Motor neuron (in vitro differentiated cells): ENCODE measurements at places on chromosomes 5 and 9. TPM values are rescaled to one million over a fixed set of nuclear protein-coding genes. Genes with fewer than 3 reads are reported as not detected.
A peak's percentile ranks its signal among the peaks of the same experiment; 100 is the strongest.

- no peak for ATAC-seq
Measured at GRCh38 chr5:84272771-84273516, 111.7 kb downstream of the EDIL3 start.

GRCh38 chr5:26663500-26663899 lies 374.9 kb downstream of the CDH9 start:
- no peak for ATAC-seq

- no peak for ATAC-seq
Measured at GRCh38 chr9:114278881-114279570, 43.9 kb upstream of the ORM1 start.

GRCh38 chr9:21570643-21571275 lies 88.6 kb upstream of the IFNE start:
- no peak for ATAC-seq

DNA sequence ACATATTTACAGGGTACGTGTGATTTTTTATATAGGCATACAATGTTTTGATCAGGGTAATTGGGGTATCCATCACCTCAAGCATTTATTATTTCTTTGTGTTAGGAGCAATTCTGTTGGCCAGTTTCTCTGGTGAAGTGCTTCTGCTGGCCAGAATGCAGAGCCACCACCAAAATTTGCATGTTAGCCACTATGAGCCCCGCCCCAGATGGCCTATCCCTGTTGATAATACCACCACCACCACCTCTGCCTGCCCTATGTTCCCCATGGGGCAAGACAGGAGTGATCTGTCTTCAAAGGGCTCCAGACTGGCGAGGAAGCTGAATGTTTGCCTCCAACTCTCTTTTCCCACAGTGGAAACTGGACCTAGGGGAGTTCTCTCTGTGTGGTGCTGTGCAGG lies 26.0 kb upstream of the JAK2 start:
- ATAC-seq = peak; percentile 74

DNA sequence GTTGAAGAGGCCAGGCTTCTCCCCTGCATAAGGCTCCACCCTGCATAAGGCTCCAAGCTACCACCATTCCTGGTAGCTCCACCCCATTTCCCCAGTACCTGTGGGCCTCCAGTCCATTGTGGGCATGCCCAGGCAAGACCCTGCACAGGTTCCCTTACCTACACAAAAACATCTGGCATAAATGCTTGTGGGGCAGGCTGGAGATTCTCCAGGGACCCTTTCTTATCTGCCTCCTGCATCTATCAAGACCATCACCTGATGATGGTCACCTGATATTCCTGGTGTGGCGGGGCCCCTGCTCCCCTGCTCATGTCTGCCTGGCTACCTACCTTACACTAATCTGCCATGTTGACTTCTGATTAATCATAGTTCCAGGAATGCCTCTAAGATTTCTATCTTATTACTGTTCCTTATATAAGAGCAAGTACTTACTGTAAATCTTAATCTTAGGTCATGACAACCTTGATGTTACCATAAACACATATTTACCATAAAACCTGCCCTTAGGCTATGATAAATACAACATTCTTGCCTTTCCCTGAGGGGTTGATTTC lies 41.0 kb downstream of the FGD3 start:
- ATAC-seq = no peak

DNA sequence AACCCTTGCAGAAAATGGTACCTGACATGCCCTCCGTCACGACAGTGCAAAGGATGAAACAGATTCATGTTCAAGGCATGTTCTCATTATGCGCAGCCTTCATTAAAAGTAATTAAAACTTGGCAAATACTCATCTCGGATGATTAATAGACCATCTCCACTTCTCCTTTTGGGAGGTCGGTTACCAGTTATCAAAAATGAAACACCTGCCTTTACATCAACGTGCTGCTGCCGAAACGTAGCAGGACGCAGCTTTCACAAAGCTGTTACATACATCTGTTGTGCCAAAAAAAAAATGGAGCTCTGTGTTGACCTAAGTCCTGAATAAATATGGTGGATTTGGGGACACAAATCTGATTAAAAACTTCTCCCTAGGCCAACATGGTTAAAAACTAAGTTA lies 75.7 kb downstream of the PTCH1 start:
- ATAC-seq = no peak

GRCh38 chr5:94481059-94481458 lies 137.3 kb downstream of the KIAA0825 start:
- ATAC-seq = no peak

DNA sequence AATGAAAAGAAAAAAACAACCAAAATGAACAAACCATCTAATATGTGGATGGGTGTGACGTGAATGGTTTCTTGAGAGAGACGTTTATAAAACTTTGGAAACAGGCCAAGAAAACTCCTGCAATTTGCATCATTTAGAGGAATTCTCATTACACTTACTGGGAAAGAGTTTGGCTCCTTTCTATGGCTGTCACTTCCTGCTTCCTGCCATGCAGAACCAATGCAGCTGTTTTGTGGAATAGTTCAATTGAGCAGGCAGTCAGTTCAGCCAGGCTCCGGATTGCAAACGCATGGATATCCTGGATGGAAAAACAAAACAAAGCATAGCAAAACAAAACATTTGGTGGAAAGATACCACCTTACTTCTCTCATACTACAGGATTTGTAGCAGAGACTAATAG lies 36.6 kb downstream of the FAM114A2 start:
- no peak for ATAC-seq

- ATAC-seq = no peak
Measured at GRCh38 chr5:36778336-36778735, 98.2 kb upstream of the NIPBL start.

DNA sequence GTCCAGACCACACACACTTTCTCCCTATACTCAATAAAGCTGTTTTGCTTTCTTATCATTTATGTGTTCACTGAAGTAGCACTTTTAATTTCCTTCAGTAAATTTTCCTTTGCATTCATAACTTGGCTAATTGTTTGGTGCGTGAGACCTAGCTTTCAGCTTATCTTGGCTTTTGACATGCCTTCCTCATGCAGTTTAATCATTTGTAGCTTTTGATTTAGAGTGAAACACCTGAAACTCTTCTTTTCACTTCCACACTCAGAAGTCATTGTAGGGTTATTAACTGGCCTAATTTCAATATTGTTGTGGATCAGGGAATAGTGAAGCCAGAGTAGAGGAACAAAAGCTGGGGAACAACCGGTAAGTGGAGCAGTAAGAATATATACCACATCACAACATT lies 114.7 kb downstream of the ST8SIA4 start:
- ATAC-seq = no peak

GRCh38 chr9:134054891-134055811 lies 12.7 kb downstream of the BRD3 start:
- no peak for ATAC-seq

GRCh38 chr9:16147726-16148125 lies 594.9 kb downstream of the CCDC171 start:
- no peak for ATAC-seq

DNA sequence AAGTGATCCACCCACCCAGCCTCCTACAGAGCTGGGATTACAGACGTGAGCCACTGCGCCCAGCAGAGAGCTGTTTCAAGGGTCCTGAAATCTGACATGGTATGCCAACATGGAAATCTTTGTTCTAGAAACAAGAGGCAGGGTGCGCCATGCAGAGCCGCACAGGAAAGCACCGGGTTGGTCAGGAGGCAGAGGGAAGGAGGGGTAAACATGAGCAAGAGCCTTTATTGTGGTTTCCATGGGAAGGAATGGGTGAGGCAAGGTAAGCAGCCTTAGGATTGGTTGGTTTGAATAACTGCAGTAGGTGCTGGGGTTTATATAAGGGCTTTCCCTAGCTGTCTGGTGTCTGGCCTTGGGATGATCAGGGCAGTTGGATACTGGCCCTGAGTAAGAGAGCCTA lies 5.5 kb upstream of the EXOSC2 start:
- no peak for ATAC-seq

DNA sequence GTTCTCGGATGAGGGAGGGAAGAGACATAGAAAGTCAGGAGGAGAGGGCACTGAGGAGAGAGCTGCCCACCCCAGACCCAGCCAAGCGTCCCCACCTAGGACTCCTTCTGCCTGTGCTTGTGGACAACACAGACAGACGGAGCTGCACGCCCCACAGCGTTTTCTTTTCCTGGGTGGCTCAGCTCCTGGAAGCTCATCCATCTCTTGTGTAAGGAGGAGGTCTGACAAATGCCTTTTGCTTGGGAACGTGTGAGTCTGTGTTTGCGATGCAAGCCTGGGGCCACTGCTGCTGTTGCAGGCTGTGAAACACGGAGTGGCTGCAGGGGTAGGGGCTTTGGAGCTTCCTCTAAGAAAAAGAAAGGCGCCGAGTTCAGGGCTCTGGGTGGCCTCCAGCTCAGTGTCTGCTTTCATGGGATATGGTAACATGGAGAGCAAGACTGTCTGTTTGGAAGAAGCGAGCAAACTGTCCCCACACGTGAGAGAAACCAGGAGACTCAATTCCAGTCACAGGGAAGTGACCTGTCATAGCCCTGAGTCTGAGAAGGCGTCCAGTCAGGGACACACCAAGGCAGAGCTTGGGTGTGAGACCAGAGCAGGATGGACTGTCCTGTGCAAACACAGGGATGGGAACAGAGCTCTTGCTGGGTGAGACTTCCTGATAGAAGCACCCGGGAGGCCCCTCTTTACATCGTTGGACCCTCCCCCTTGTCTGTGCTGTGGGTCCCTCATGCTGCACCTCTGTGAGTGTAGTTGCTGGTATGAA lies 42.7 kb downstream of the GADD45G start:
- ATAC-seq = no peak

DNA sequence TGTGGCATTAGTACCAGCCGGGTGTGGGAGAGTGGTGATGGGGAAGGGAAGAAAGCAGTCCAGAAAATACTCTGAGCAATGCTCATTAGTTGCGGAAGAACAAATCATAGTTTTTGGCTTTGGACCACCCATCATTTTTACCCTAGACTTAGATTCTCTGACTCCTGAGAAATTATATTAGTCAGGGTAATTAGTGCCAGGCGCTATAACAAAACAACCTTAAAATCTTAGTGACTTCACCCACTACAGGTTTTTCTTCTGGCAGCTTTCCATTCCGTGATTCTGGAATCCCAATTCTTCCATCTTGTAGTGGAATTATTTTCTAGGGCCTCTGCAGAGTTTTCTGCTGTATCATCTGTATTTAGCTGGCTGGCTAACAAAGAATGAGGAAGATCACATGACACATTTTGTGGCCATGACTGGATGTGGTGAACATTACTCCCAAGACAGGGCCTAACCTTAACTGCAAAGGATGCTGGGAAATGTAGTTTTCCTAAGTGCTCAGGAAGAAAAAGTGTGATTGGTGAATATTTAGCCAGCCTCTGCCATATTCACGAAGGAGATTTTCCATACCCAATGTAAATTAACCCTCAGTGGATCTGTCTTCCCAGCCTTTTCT lies 373.0 kb upstream of the MEF2C start:
- ATAC-seq = no peak

DNA sequence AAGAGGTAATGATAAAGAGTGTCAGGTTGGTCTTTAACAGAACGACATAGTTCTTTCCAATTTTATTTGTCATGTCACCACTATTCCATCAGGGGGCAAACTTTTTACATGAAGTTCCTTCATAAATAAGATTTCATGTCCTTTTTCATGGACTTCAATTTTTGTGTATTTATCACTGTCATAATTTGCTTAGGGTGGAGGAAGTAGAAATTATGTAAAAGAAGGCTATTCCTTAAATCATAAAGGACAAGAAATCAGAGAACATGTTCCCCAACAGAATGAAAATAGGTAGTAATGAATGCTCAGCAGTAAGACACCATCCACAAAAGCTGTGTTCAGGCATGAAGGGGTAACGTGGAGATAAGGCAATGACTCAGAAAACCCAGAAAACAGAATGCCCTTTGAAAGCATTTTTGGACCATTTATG lies 72.7 kb downstream of the ZFAND5 start:
- no peak for ATAC-seq

DNA sequence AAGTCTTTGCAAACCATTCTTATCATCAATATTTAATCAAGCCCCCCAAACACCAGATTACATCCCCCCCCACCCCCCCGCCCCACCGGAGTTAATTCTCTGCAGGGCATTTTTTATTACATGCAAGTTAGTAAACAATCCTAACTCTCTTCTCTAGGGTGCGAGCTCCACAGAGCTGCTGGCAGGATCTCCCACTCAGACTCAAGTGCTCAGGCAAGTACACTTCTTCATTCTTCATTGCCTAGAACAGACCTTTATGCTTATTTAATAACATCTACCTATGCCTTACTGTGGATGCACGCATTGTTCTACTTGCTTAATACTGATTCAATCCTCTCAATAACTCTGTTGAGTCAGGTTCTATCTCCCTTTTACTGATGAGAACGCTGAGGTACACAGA lies 9.9 kb downstream of the SAXO1 start:
- ATAC-seq = no peak

DNA sequence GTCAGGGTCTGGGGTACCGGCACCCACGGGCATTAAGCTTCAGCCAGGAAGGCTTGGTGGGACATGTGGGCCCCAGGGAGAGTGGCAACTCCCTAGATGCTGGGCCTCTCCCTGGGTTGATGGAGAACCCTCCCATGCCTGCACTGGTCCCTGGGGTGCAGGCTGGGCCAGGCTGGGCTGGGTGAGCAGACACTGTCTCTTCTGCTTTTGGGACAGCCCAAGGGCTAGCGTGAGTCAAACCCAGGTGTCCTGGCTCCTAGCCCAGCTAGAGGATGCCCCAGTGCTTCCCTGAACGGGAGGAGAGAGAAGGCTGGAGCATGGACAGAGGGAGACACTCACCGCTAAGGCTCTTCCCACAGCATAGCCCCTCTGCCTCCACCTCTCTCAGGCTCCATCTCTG lies 5.7 kb upstream of the AQP7 start:
- ATAC-seq = no peak

DNA sequence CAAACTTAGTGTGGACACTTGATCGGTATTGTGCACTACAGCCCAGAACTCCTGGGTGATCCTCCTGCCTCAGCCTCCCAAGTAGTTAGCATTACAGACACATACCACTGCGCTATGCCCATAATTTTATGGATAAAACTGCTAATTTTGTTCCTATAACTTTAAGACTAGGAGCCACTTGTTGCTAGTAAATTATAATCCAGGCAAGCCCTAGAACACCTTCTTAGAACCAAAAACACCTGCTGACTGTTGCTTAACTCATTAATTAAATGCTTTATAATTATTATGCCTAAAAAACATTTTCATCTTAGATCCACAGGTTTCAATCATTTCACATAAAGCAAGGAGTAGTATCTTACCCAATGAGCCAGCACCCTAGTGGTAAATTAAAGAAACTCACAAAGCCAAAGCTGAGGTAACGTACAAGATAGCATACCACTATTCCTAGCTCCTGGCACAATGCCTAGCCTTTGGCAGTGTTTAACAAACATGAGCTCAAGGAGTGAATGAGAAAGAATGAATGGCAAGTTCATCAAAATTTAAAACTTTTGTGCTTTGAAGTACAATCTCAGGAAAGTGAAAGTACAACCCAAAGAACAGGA lies 5.4 kb downstream of the MRPS27 start:
- no peak for ATAC-seq

GRCh38 chr9:110152704-110153374 lies 55.1 kb downstream of the C9orf152 start:
- ATAC-seq = peak; percentile 81

CATSPER3 gene
- total RNA-seq = 0.67 TPM in 1 of 2 replicates, not detected in the other

ST8SIA4 gene
- total RNA-seq = 19.2 and 20.7 TPM in 2 replicates

LCN2 gene
- total RNA-seq = 0.58 and 1.6 TPM in 2 replicates

CER1 gene
- total RNA-seq = 0.19 TPM in 1 of 2 replicates, not detected in the other

PRUNE2 gene
- total RNA-seq = 10.4 and 11.3 TPM in 2 replicates

CDX1 gene
- total RNA-seq = not detected in 2 replicates

IFNA4 gene
- not detected in 2 replicates for total RNA-seq

MARVELD2 gene
- total RNA-seq = 0.22 and 0.96 TPM in 2 replicates

PCDHB12 gene
- total RNA-seq = 0.49 and 3.4 TPM in 2 replicates

PCDH1 gene
- 13.2 and 13.4 TPM in 2 replicates for total RNA-seq

WDR31 gene
- total RNA-seq = 3.5 and 3.8 TPM in 2 replicates

NR4A3 gene
- 1.6 TPM in 2 replicates for total RNA-seq

TTC23L gene
- total RNA-seq = 1.8 and 2.0 TPM in 2 replicates

BTNL8 gene
- total RNA-seq = 0.36 and 0.37 TPM in 2 replicates

PCDHGA9 gene
- 0.62 and 0.78 TPM in 2 replicates for total RNA-seq

FYB1 gene
- 16.7 and 21.1 TPM in 2 replicates for total RNA-seq
